ENCODE measurements at places on chromosomes 11 and 22.

DNA sequence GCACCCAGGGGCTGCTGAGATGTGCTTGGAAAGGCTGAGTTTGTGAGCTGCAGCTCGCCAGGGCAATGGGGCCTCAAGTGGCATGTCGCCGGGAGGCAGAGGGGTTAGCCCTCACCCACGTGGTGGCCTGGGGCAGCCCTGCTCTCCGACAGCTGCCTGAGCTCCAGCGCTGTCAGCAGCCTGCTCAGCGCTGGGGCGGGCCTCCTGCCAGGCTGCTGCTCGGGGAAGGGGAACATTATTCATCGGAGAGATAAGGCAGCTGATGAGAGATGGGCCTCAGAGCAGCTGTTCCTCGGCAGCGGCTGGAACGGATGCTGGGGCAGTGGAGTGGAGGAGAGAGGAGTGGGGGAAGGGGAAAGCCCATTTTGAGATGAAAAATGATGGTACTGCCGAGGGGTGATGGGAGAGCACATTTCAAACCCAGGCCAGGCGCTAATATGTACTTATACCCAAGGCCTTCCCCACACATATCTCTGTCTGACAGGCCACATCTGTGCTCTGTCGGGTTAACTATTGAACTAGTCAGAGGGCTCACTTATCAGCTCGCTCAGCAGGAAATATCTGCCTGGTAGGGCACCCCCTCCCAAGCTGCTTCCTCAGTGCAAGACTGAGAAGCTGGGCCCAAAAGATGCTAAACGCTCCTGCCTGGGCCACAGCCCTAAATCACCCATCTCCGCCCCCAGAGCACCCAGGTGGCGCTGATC is 79.5 kb downstream of the TIMP3 start:
- DNase-seq = peak; percentile 99

DNA sequence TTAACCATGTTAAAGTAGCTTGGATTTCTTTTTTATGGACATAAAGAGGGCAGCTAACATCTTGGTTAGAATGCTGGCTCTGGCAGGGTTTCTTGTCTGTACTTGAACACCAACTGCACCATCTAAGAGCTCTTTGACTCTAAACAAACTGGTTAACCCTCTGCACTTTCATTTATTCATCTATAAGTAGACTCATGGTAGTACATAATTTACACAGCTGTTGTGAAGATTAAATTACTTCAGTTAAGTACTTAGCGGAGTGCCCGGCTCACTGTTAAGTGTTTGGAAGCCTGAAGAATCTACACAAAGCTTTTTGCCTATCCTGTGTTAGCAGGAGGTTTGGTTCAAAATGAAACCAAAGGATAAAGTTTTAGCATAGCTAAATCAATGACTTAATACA is 846.2 kb upstream of the API5 start:
- DNase-seq = no peak

GRCh38 chr11:1923201-1923956 is 3.9 kb downstream of the TNNT3 start:
- DNase-seq = no peak

GRCh38 chr11:14813516-14813915 is 78.5 kb downstream of the CYP2R1 start:
- peak; percentile 57 for DNase-seq

DNA sequence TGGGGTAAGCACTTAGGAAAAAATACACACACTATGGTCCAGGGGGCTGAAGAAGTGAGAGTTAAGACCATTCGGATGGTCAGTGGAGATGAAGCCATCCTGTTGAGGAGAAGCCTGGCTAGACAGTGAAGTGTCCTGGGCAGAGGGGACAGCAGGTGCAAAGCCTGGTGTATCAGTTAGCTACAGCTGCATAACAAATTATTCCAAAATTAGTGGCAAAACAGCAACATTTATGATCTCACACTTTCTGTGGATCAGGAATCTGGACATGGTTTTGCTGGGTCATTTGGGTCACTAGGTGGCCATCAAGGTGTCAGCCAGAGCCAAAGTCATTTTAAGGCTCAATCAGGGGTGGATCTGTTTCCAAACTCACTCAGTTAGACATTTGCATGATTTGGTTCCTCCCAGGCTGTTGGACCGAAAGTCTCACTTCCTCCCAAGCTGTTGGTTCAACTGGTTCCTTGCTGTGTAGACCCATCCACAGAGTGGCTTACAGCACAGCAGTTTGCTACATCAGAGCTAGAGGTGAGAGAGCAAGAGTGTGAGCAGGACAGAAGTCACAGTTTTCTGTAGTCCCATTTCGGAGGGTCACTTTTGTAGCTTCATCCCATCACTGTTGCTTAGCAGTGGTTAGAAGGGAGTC is 80.1 kb upstream of the ALX4 start:
- no peak for DNase-seq

DNA sequence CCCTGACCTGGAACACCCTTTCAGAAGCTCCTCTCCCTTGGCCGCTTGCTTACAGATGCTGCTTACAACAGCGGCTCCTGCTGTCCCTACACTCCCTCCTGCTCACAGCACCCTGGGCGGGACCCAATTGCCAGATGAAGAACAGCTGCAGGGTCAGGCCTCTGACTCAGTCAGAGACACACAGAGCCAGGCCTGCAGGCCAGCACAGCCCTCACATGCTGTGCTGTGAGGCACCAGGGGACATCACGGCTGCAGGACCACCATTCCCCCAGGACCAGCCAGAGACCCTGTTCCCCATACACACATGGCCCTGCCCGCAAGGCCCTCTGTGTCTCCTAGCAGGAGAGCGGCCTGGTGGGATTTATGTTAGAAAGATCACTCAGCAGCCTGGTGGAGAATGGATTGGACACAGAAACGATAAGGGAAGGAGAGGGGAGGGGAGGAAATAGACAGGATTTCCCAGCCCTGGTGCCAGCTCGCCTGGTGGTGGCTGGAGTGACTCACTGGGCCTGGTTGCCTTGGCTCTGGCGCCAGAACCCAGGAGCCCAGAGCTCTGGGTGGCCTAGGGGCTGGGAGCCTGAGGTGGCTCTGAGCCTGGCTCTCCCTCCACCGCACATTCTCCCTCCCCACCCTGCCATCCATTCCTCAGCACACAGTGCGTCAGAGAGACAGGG is 6.7 kb downstream of the CAPN5 start:
- peak; percentile 64 for DNase-seq

DNA sequence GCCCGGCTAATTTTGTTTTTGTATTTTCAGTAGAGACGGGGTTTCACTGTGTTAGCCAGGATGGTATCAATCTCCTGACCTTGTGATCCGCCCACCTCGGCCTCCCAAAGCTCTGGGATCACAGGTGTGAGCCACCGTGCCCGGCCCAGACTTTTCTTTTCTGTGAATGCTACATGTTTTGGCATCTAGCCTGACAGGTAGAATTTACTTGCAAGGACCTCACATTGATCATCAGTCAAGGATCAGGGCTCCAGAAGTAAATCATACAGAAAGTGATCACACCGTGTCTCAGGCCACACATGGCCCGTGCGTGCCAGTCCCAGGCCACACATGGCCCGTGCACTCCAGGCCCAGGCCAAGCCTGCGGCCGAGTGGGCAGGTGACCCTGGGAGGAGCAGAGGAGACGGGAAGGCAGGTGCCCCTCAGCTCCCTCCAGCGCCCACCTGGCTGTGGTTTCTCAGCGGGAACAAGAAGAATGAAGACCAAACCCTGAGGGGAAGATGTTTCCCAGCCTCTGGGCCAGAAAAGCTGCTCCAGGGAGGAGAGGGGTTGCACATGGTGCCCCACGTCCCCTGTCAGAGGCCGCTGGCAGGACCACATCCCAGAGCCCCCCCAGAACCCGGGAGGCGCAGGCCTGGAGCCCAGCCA is 76.2 kb downstream of the BRD1 start:
- no peak for DNase-seq

- no peak for DNase-seq
Measured at GRCh38 chr11:125108469-125108868, 3.0 kb downstream of the TMEM218 start.

- no peak for DNase-seq
Measured at GRCh38 chr11:4041731-4042391, 52.7 kb upstream of the RRM1 start.

GRCh38 chr22:31970490-31971444 is 26.4 kb downstream of the YWHAH start:
- DNase-seq = peak; percentile 84
